ENCODE measurements at places on chromosomes 11 and 22.

GRCh38 chr11:120040151-120040840 lies 97.6 kb downstream of the TRIM29 start:
- DNase-seq: no peak

DNA sequence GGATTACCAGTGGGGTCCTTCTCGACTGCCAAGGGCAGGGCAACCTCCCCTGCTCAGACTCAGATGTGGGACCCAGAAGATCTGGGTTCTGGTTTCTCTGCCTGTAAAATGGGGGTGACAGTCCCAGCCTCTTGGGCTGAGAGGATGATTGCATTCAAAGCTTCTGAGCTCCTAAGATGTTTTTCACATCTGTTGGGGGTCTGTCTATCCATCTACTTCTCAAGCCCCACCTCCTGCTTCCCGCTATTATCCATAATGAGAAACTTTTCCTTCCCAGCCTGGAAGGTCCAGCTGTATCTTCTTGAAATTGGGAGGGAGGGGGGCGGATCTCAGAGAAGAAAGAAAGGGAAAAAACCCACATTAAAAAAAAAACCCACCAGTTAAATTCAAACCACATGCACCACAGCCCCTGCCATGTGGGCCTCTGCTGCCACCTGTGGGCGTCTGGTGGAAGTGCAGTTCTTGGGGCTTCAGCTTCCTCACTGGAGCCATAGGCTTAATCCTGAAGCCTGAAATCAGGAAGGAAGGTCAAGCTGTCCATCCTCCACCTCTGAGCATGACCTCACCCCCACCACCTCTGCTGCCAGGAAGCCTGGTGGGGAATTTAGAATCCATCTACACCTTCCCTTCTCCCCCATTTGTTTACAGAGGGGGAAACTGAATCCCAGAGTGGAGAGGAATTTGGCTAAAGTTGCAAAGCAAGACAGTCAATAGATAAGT lies 27.3 kb downstream of the ARHGEF17 start:
- no peak for DNase-seq

DNA sequence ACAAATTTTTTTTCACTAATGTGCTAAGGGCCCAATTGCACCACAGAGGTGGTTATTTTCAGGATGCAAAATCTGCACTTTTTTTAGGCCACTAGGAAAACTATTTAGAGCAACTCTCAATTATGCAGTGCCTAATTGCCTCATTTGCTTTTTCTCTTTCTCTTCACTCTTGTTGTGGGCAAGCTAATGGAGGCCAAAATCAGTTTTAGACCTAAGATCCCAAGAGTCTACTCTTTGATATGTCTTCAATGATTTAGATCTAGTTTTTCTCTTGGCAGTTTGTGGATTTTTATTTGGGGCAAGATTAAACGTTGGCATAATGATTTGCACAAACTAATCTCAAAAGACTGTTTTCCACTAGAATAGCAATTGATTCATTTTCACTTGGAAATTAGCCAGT lies 1996.9 kb downstream of the LRRC4C start:
- no peak for DNase-seq

- no peak for DNase-seq
These were observed 30.7 kb downstream of the LRFN4 start for GRCh38 chr11:66887526-66887925.

GRCh38 chr11:108148556-108148955 lies 27.2 kb downstream of the ACAT1 start:
- no peak for DNase-seq

GRCh38 chr22:30266445-30267381 lies at the start of gene OSM:
OSM (minus strand) TSS chr22:30266851; CDS start chr22:30266799, 52 bp downstream.
- DNase-seq: no peak

- DNase-seq: no peak
These were observed 6.9 kb downstream of the DHCR7 start for GRCh38 chr11:71441251-71441650.

GRCh38 chr11:64281957-64282770 lies 2.3 kb downstream of the BAD start:
- DNase-seq: no peak

GRCh38 chr11:21976210-21976609 lies 216.7 kb upstream of the ANO5 start:
- no peak for DNase-seq

- no peak for DNase-seq
These were observed 8.4 kb downstream of the KCNQ1OT1 start for GRCh38 chr11:2691355-2691761.

- no peak for DNase-seq
These were observed 324.6 kb downstream of the CADM1 start for GRCh38 chr11:115179636-115180035.

GRCh38 chr11:371051-371450 lies 1.8 kb downstream of the B4GALNT4 start:
- no peak for DNase-seq

GRCh38 chr11:132466983-132467382 lies 1065.3 kb downstream of the OPCML start:
- DNase-seq: no peak

DNA sequence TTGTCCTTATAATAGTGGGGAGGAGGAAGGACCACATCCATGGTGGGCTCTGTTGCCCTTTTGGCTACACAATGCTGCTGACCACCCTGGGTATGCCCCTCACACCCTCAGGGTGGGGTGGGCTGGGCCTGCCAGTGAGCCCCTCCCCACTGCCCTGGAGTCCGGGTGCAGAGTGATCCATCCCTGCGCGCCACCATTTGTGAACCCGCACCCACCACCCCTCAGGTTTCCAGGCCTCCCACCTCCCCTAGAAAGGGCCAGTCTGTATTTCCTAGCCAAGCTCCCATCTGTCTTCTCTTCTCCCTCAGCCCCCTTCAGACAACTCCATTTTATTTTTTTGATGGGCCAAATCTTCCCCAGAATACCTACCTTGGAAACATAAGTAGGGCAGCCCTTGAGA lies 25.0 kb downstream of the MS4A10 start:
- no peak for DNase-seq

GRCh38 chr22:38501797-38502672 lies 4.1 kb downstream of the DDX17 start:
- no peak for DNase-seq

- DNase-seq: no peak
These were observed 39.3 kb upstream of the APLNR start for GRCh38 chr11:57276169-57276970.

DNA sequence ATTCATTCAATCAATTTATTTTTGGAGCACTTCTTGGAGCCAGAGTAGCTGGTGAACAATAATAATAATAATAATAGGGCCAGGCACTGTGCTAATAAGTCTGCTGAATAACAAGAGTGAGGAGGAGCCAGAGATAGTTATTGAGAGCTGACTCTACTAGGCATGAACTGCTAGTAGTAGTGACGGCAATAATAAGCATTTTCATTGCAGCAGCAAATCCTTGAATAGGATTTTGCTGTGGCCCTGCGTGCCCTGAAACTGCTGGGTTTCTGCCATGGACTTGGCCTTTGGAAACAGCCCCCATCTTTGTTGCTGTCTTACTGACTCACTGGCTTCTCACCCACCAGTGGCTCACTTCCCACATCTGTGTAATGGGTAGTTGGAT lies 545.9 kb downstream of the MIAT start:
- no peak for DNase-seq

- DNase-seq: no peak
These were observed 194.1 kb upstream of the LARGE1 start for GRCh38 chr22:34114406-34114805.

DNA sequence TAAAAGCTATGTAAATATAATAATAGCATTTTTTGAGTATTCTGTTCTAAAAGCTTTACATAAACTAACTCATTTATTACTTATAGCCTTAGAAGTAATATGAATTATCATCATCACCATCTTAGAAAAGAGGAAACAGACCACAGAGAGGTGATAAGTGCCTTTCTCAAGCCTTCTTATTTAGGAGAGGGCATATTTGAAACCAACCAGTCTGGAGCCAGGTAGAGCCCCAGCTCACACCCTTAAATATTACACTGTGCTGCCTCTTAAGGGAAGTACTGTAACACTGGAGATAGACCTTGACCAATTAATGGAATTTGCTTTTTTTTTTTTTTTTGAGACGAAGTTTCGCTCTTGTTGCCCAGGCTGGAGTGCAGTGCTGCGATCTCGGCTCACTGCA lies 2.3 kb downstream of the BCO2 start:
- no peak for DNase-seq

DNA sequence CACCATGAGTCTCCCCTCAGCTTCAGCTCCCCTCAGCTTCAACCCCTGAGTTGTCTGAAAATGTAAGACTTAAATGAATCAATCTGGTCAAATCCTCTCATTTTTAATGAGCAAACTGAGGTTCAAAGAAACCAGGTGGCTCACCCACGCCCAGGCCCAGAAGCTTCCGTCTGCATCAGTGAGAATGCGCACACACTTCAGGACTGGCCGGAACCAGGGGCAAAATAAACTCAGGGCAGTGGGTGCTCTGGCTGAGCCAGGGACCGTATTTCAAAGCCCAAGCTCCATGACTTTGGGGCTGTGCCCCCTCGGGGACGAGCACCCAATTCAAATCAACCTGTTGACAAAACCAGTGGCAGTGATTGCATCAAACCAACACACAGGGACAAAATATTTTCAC lies 3.1 kb downstream of the SULT4A1 start:
- DNase-seq: no peak

DNA sequence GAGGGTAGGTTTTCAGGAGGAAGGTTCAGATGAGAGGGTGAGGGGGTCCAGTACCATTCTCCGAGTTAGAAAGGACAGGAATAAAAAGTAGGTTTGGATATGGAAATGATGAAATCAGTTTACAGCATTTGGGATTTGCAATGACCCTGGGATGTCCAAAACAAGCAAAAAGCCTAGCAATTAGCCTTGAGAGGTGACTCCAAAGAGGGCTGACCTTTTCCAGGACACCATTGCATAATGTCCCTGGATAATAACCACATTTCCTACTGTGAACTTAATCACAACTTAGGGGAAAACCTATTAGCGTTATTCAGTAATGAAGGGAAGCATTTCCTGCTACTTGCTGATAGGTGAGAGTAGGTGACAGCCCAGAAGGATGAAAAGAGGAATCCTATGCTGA lies 101.4 kb upstream of the ARHGAP42 start:
- DNase-seq: no peak

- no peak for DNase-seq
These were observed 37.6 kb downstream of the GAB4 start for GRCh38 chr22:16970446-16970845.

- no peak for DNase-seq
These were observed 1.9 kb upstream of the TYR start for GRCh38 chr11:89175796-89176195.

DNA sequence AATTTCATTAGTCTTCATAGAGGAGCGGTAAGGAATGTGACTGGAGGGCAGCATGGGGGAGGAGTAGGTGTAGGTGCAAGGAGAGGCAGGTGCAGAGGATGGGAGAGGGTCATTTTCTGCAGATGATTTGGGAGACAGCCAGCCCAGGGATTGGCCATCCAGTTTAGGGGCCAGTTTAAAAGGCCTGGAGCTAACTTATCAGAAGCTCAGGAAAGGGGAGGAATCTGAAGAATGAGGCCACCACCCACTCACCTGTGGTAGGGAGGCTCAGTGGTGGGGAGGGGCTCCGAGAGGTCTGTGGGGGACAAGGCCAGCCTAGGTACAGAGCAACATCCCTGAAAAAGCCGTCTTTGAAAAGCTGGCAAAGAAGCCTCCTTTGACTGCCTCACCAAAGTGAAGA lies 110.8 kb upstream of the TMEM45B start:
- no peak for DNase-seq

- no peak for DNase-seq
These were observed 28.8 kb downstream of the ACER3 start for GRCh38 chr11:76889411-76889975.

- DNase-seq: no peak
These were observed 679 bp upstream of the SSH3 start for GRCh38 chr11:67302571-67303131.

DNA sequence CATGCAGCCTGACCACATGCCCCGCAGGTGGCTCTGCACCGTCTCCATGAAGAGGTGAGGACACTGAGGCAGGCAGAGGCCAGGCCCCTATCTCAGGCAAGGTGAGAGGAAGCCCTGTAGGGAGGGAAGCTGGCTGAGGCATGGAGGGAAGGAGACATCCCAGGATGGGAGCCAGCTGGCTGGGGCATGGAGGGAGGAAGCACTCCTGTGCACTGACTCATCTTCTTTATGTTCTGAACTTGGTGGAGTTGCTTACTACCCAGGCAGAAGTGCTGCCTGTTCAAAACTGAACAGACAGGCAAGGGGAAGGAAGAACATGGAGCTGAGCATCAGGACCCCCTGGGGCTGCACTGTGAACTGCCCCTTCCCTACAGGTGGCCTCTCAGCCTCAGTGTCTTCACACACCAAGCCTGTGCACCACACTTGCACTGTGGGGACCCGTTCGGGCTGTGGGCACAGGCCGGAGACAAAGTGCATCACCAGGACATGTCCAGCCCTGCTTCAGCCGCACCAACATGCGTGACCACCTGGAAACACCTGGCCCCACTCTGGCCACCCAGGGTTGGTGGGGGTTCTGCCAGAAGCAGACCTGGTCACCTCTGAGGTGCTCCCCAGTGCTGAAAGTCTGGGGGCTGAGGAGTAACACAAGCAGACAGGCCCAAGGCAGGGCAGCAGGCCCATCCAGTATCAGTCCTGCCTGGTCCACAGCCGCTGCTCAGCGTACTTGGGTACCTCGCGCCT lies 55.5 kb downstream of the DGCR2 start:
- no peak for DNase-seq

DNA sequence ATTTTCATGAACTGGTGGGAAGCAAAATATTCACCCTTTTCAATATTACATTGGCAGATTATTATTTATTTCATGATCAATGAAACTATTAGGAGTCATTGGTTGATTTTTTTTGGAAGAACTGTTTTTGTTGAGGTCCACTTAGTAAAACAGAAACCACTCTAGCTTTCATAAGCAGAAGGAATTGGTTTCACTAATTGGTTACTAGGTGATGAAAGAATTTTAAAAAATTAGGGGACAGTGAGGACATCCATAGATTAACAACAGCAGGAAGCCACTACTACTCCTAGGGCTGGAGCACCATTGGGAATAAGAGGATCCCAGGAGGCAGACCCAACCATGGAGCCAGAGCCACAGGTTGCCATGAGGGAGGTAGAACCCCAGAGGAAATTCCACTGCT lies 74.4 kb upstream of the KCNA4 start:
- DNase-seq: no peak

GRCh38 chr22:19565382-19566278 lies 41.4 kb upstream of the CLDN5 start:
- DNase-seq: no peak

DNA sequence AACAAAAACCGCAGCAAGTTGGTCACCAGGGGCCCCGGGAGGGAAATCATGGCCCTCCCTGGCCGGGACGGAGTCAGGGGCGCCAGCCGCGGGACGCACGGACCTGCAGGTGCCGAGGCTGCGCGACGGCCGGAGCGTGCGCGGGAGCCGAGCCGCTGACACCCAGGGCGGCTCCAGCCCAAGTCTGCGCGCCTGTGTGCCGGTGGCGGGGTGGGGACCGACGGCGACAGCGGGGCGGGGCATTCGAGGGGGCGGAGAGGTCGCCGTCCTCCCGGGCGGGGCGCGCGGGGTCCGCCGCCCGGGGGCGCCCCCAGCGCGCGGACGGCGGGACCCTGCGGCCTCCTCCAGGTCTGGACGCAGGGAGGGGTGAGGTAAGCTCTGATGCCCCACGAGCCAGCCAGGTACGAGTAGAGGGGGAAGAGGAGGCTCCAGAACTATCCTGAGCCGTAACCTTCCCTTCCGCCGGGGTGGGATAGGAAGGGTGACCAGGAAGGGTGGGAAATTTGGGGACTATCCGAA lies at the start of gene ESAM:
Gene ESAM (minus strand): TSS at position 186 of the 519 bp plus-strand sequence. CDS start 136 bp downstream, at position 50.
- DNase-seq: no peak

All from HS-27A (cell line).